ENCODE measurements at places on chromosomes 1 and 21.
A peak's percentile ranks its signal among the peaks of the same experiment; 100 is the strongest.

GRCh38 chr21:43965911-43966585, 46.1 kb upstream of the TRAPPC10 start:
- no peak for DNase-seq

DNA sequence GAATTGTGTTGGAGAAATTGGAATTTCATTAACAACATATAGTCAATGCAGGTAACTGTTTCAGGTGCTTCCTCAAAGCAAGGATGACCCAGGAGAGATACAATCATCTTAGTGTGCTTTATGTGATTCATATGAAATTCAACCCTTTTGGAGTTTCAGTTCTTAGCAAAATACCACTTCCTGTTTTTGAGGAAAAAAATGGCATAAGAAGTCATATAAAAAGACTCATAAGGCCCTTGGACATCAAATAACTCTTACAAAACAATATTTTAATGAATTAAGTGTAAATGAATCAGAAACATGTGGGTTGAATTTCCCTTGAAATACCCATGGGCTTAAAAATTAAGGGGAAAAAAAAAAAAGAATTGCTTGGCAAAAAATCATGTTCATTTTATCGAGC, 926.6 kb downstream of the LTN1 start:
- no peak for DNase-seq

DNA sequence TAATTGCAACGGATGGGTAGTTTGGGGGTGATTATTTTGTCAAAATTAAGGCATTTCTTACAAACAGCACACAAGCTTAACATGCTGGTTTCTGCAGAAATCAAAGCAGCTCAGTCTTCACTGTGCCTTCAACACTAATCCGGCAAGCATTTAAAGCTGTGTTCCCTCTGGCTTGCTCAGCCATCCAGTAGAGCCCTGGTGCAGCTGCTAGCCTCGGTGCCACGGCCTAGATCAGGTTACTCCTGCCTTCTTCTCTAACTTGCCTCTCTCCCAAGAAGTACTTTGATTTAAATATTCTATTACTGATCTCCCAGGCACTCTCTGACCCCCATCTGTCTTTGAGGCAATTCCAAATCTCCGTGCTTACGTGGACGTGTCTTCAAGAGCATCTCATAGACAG, 85.6 kb downstream of the GREM2 start:
- no peak for DNase-seq

GRCh38 chr21:42258150-42258884, 39.4 kb downstream of the ABCG1 start:
- DNase-seq, result peak; percentile 89

- no peak for DNase-seq
Measured at GRCh38 chr1:30787266-30787665, 29.7 kb upstream of the LAPTM5 start.

All from activated CD4-positive, alpha-beta T cell treated with anti-CD3 and anti-CD28 coated beads, Interleukin-2, amount 50 U/mL, for 48 hours (primary cell).